Foreskin keratinocyte (primary cell): ENCODE measurements at places on chromosomes 5 and 9. TPM values are rescaled to one million over a fixed set of nuclear protein-coding genes. Genes with fewer than 3 reads are reported as not detected.

GRCh38 chr5:170534177-170534576, 30.4 kb downstream of the KCNIP1 start:
- DNase-seq, result no peak

DNA sequence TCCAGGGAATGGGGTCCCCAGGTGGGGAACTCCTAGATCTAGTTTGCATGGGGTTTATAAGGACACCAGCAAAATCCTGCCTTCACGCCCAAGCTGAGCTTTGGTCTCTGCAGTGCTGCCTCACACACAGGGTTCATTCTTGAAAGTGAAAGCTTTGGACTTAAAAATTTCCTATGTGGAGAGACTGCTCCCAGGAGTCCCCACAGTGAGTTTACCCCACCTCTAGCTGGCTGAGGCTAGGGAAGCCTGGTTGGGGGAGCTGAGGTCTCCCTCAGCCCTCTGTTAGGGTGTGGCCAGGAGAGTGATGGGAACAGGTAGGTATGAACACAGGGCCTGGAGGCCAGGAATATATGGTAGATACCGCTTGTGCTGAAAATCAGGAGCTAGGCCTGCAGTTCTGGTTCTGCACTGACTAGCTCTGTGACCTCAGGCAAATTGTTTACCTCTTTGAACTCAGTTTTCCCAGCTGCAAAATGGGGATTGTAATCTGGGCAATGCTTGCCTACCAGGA, 41.5 kb upstream of the LARP1 start:
- DNase-seq, result no peak

DNA sequence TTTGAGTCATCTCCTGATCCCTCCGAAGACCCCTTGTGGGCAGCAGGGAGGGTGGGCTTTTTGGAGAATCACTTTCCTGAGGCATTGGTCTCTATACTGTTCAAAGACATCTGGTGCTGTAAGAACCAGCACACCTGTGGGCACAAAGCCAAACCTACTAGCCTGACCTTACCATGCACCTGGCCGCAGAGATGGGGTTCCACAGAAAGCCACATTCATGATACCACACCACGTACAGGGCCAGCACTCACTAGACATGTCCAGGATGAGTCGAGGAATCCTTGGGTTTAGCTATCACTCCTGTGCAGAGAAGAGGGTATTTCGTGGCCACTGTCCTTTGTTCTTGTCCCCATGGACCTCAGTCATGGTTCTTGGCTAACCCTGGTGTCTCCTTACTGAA, 203.4 kb downstream of the CACNA1B start:
- no peak for DNase-seq

DNA sequence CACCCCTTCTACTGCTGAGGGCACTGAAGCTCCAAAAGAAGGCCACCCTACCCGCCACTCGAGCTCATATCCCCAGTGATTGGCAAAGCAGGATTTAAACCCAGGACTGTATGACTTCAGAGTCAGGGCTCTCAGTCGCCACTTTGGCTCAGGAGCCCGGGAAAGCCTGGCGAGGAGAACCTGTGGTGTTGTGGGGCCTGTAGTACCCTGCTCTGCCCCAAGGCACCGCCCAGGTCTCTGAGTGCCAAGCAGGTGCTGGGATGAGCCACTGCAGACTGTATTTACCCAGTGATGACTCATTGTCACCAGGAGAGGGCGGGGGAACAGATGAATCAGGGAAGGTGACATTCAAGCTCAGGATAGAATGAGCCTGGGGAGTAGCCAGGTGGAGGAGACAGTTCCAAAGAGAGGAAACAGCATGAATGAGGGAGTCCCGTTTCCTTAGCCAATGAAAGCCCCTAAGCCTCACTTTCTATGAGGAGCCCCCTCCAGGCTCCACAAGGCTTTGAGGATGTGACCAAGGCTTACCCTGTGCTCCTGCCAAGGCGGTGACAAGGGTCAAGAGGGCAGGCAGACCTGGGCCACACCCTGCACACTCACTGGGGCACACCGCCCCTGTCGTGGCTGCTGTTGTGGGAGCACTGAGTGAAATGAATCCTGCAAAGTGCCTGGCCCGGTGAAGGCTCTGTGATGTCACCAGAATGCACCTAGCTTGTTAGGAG, 17.8 kb upstream of the DPM2 start:
- DNase-seq, result no peak

DNA sequence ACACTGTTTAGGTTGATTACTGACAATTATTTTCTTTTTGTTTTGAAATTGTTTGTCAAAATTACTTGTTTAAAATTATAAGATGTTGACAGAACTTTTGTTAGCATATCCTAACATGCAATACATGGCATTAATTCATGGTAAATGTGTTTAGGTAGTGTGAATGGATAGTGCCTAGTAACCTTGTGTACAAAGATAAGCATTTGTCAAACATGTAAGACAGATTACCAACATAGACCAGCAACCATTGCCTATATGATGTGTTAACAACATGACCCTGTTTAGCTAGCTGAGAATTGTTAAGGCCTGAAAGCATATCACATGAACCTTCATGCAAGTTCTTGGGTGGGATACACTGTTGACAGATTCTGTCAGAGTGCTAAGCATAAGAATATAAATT, 13.4 kb downstream of the MAN2A1 start:
- no peak for DNase-seq

- DNase-seq, result peak; percentile 60
Observed at GRCh38 chr9:127569886-127570401, 42.1 kb upstream of the STXBP1 start.

- no peak for DNase-seq
Observed at GRCh38 chr9:78296201-78296892, 578 bp upstream of the PSAT1 start.

DNA sequence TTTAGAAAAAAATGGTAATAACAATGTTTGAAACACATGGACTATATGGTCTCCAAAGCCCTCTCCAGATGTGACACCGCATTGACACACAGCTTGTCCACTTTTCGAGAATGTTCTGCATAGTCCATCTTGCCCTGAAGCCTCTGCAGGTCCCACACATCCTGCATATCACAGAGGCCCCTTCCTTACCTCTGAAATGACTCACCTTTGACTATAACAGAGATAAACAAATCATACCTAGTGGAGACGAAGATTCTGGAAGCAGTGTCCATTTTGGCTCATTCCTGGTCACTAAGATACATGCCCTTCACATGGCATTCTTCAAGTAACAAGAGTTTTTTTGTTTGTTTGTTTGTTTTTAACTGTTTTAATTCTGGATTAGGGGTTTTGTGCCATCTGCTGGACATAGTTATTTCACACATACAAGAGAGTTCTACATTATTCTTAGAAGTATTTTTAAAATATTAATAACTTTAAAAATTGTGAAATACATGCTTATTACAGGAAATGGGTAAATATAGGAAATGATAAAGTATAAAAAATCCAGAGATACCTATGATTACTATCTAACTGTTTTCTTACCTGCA, 5.1 kb downstream of the ARL14EPL start:
- DNase-seq, result peak; percentile 1

- DNase-seq, result no peak
Observed at GRCh38 chr5:6937677-6938076, 224.4 kb downstream of the TENT4A start.

- no peak for DNase-seq
Observed at GRCh38 chr9:114184071-114184470, 28.7 kb downstream of the COL27A1 start.

DNA sequence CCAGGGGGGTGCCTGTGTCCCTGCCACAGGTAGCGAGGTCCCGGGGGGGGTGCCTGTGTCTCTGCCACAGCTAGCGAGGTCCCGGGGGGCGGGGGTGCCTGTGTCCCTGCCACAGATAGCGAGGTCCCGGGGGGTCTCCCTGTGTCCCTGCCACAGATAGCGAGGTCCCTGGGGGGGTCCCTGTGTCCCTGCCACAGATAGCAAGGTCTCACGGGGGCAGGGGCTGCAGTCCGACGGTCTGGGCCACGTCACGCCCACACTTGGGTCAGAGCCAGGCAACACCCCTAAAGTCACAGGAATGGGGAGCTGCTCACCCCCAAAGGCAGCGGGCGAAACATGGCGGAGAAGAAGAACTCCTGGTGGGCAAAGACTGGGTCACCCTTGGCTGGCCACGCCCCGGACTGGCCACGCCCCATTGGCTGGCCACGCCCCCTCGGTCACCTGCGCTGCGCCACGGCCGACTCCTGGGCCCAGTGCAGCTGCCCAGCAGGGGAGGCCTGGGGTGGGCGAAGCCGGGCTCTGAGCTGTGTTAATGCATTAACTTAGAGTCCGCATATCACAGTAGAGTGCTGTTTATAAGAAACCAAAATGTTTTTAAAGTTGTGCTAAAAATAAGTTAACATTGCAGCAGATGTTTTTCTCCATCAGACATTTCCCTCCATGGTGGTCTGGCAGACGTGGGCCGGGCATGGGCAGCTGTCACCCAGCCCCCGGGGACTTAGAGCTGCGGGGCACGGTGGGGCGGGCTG, 7.0 kb downstream of the NOXA1 start:
- DNase-seq, result no peak

DNA sequence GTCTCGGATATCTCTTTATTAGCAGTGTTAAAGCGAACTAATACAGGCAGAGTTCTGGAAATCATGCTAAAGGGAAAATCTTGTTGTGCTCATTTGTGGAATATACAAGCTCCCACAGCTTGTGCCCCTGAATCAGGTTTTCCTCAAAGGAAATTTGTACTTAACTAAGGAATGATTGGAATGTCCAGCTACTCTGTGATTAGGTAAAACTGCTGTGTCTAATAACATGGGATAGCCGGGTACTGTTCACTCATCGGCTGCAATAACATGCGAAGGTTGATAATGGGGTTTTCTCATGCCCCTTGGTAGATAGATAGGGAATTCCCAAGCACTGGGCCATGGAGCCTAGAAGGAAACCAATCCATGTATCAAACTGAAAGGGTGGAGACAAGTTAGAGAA, 306.7 kb downstream of the NR2F1-AS1 start:
- DNase-seq, result peak; percentile 73

DNA sequence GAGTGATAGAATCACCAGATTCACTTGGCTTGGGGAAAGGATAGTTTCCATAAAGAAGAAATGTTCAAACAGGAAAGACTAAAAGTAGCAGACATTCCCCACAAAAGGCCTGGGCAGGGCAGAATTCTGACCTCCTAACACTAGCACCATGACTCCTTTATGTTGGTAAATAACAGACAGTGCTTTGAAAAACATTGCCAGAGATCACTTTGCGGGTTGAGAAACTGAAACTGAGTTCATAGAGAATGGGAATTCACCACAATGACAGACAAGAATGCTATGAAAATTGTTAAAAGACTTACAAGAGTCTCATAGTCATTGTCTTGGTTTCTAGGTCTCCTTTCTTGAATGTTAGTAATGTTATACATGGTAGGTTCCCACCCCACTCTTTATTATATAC, 172.5 kb upstream of the GLRA1 start:
- no peak for DNase-seq

- peak; percentile 86 for DNase-seq
Observed at GRCh38 chr5:129767927-129768380, 20.1 kb downstream of the MINAR2 start.

DNA sequence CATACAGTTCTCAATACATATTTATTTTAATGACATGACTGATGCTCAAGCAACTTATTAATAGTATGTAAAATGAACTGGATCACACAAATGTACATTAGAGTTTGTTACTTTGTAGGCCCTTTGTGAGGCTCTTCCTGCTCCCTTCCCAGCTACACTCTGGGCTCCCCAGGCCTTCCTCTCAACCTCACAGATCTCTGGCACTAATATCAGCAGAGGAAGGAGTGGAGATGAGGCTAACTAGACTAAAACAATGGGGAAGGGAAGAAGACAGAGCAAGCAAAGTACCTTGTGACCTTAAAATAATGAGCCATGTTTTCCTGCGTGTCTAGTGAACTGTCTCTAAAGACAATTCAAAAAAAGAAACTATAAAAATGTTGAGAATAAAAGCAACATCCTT, 30.3 kb upstream of the TEK start:
- no peak for DNase-seq

DNA sequence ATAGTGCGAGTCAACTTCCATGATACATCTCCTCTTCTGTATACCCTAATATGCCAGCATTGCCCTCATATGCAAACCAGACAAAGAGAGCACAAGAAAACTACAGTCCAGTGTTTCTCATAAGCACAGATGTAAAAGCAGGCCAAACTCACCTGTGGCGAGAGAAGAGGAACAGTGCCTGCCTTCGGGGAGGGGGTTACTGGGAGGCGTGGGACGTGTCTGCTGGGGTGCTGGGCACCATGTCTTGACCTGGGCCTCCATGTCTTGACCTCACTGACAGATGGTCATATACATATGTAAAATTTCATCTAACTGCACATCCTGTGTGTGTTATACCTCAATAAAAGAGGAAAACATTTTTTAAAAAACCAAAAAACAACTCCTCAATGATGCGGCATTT, 159.3 kb upstream of the PPP1R26 start:
- no peak for DNase-seq

DNA sequence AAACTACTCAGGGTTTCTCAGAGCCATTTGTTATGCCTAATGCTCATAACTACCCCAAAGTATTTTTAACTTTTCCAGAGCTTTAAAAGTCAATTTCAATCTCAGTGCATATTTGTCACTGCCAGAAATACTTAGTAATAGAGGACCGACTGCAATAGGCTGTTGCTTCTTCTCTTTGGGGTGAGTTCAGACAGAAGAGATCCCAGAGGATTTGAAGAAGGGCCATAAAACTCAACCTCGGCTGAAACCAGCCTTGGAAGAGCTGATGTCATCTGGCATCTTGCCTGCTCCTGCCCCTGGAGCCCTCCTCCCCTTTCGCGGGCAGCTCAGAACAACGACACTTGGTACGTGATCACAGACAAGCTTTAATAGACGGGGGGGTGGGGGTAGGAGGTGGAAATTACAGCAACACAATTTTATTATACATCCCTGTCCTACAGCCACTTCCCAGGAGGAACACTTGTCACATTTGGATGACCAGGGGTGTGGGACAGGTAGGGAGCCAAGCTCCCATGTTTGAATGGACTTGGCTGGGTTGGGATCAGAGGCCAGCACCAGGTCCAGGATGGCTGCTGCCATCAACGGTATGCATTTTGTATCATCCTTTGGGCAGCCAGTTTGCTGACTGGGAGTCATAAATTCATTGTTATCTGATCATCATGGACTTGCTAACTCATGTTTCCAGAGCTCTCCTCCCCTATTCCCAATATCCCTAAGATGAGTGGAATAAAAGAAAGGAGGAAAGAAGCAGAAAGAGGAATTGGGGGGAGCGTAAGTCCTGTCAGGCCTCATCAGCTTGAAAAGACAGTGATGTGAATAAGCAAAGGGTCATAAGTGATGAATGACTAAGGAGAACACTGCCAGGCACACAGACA, 186.6 kb upstream of the PANK3 start:
- no peak for DNase-seq

- no peak for DNase-seq
Observed at GRCh38 chr5:150516011-150516410, 8.1 kb downstream of the NDST1 start.

RNF183 gene
- total RNA-seq, result not detected in 2 replicates

CXCL14 gene
- total RNA-seq, result 0.42 and 0.44 TPM in 2 replicates

RANBP17 gene
- total RNA-seq, result 1.9 and 4.2 TPM in 2 replicates

KCNV2 gene
- total RNA-seq, result not detected in 2 replicates

SYK gene
- total RNA-seq, result 6.1 and 6.6 TPM in 2 replicates

C9orf153 gene
- total RNA-seq, result 0.28 TPM in 1 of 2 replicates, not detected in the other

CYSRT1 gene
- total RNA-seq, result 0.92 and 1.2 TPM in 2 replicates

CDH6 gene
- not detected in 2 replicates for total RNA-seq

PCDHA11 gene
- 0.35 TPM in 1 of 2 replicates, not detected in the other for total RNA-seq

LMNB1 gene
- 53.5 and 63.8 TPM in 2 replicates for total RNA-seq

PCDHA12 gene
- 0.03 and 0.07 TPM in 2 replicates for total RNA-seq

ITGA2 gene
- total RNA-seq, result 78.7 and 140 TPM in 2 replicates

DOCK8 gene
- 1.6 TPM in 2 replicates for total RNA-seq

HEMGN gene
- not detected in 2 replicates for total RNA-seq

CDH12 gene
- not detected in 2 replicates for total RNA-seq

SCGB3A2 gene
- not detected in 2 replicates for total RNA-seq

ORM2 gene
- total RNA-seq, result not detected in 2 replicates
